ENCODE measurements at places on chromosomes 13 and 19.
A peak's percentile ranks its signal among the peaks of the same experiment; 100 is the strongest.

- DNase-seq, result no peak
Measured at GRCh38 chr13:31530922-31531321, 208.4 kb upstream of the RXFP2 start.

DNA sequence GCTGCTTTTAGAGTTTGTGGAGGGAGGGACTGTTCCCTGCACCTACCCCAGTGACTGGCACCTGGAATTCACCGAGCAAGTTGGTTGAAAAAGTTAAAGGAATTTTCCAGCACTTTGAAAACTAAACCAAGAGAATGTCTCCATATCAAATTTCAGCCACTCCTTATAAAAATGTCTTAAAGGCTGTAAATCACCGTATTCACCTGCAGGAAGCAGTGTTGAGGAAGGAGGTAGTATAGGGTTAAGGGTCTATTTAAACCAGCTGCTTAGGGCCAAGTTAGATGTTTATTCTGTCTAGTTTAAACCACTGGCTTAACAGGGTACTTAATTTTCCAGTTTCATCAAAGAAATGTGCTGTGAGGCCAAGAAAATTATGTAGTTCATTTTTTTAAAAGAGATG lies 3.8 kb upstream of the RAB20 start:
- DNase-seq, result peak; percentile 52

GRCh38 chr19:485077-485476 lies 11.2 kb upstream of the MADCAM1 start:
- no peak for DNase-seq

GRCh38 chr13:48949566-48950500 lies 25.9 kb upstream of the FNDC3A start:
- no peak for DNase-seq

DNA sequence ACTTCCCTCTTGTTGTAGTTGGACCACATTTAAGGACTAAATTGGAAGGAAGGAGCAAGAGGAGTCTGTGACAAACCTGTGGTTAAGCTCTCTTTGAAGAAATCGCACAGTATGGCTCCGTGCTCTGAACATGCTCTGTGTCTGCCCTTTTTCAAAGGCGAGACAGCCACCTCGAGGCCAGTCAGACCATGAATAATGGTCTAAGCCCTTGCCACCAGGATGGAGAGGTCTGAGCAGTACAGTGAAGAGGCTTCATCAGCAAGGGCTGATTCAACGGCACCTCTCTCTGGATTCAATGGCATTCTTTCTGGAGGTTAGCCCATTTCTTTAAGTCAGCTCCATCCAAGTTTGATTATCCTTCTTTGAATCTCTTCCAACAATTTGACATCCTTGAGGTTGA lies 30.9 kb downstream of the FAM216B start:
- peak; percentile 51 for DNase-seq

DNA sequence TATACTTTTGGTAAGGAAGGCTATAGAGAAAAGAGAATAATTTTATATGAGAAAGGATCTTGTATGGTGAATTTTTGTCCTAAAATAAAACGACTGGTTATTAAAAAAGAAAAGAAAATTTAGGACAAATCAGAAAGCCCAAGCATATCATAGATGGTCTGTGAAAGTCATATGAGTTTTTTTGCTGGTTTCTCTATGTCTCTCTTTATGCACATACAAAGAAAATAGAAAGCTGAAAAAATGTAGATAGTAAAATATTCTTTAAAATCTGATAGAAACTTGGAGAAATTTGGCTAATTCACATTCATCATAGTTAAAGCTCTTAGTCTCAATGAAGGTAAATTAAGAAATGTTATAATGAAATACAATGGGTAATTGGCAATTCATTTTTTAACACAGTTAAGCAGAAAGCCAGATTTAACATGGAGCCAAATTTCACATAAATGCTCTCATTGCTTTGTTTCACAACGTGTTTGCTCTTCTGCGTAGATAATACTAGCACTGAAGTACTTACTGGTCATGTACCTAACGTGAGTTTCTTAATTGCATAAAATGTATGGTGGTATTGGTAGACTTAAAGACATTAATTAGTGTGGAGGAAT lies 621.5 kb upstream of the ATXN8OS start:
- DNase-seq, result no peak

DNA sequence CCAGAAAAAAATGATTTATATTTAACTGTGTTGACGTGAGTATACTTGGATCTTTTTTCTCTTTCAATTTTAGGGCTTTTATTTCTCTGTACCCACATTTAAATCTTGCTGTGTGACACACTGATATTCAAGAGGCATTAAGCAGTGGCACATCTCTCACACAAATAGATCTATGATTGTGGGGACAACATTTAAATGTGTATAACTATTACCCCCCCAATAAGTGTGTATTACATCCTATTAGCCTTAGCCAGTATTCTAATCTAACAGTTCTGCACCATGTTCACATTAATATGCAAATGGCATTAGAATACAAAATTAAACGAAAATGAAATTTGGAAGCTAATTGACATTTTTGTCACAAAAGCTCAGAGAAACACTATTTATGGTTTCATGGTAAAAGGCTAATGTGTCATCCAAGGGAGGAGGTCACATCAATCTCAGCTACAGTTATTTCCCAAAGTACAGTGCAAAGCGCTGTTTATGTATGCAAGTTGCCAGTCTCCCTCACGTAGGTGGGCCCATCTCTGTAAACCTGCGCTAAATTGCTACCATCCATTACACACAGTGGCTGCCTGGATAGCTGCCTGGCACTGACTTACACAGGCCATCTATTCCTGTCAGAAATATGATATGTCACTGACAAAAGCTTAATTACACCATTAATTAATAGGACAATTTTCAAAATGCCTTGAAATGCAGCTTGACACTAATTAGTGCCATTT lies 984.7 kb upstream of the PCDH9 start:
- no peak for DNase-seq

- no peak for DNase-seq
Measured at GRCh38 chr13:48302871-48303358, 636 bp upstream of the RB1 start.

- no peak for DNase-seq
Measured at GRCh38 chr19:39070888-39071287, 13.3 kb upstream of the ACP7 start.

GRCh38 chr19:54572696-54573311 lies 786 bp upstream of the LILRA2 start:
- DNase-seq, result no peak

- DNase-seq, result no peak
Measured at GRCh38 chr13:110227864-110228643, 78.9 kb downstream of the COL4A1 start.

DNA sequence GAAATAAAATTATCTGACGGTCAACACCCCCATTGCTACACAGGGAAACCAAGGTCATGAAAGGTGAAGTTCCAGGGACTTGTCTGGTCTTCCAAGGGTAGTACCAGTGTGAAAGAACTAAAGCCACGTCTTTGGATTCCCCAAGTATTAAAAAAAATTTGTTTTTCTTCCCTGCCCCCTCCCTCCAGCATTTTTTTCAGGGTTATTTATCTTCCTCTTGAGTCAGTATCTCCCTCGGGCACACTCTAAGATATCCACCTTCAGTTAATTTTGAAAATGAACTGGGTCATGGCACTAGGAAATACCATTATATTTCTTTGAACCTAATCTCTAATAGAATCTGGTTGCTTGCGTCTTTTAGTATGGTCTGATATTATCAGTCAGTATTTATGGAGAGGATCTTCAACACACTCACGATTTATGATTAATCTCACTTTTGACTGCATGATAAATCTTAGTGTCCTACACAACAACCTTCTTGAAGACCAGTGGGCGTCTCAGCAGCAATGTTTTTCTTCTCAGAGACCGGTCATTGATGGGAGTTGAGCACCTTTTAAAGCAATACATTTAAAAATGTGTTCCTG lies 9.1 kb downstream of the ATP8A2 start:
- no peak for DNase-seq

DNA sequence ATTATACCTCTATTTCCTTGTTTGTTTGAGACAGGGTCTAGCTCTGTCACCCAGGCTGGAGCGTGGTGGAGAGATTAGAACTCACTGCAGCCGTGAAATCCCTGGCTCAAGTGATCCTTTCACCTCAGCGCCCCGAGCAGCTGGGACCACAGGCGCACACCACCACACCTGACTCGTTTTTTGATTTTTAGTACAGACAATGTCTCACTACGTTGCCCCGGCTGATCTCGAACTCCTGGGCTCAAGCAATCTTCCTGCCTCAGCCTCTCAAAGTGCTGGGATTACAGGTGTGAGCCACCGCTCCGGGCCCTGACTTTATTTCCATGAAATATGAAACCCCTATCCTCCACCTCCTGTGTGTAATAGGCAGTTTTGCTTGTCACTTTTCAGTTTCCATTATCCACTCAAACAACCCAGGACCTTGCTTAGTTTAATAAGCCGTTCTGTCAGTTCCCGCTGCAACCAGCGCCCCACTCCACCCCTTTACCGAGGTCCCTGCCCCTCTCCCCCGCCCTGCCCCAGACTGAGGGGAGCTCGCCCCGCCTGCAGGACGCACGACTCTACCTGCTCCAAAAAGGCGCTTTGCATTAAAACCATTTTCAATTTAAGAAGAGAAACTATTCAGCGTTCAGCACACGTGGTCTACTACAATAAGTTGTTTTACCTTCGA lies 16.9 kb downstream of the ZNF816 start:
- DNase-seq, result no peak

- no peak for DNase-seq
Measured at GRCh38 chr13:83549671-83550070, 332.6 kb downstream of the SLITRK1 start.

- no peak for DNase-seq
Measured at GRCh38 chr13:106295971-106296370, 239.5 kb downstream of the EFNB2 start.

DNA sequence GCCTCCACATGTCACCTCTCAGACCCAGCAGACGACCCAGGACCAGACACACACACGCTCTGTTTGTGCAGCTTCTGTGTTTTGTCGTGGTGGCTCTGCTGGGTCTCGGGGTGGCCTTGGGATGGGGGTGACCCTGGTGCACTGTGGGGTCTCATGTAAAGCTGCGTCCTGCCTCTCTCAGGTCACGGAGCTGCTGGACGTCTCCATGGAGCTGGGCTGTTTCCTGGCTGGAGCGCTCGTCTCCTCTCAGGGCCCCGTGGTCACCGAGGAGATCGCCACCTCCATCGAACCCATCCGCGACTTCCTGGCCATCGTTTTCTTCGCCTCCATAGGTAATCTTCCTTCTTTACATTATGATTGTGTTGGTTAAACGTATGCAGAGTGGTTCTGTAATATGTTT lies 45.4 kb upstream of the TFDP1 start:
- no peak for DNase-seq

DNA sequence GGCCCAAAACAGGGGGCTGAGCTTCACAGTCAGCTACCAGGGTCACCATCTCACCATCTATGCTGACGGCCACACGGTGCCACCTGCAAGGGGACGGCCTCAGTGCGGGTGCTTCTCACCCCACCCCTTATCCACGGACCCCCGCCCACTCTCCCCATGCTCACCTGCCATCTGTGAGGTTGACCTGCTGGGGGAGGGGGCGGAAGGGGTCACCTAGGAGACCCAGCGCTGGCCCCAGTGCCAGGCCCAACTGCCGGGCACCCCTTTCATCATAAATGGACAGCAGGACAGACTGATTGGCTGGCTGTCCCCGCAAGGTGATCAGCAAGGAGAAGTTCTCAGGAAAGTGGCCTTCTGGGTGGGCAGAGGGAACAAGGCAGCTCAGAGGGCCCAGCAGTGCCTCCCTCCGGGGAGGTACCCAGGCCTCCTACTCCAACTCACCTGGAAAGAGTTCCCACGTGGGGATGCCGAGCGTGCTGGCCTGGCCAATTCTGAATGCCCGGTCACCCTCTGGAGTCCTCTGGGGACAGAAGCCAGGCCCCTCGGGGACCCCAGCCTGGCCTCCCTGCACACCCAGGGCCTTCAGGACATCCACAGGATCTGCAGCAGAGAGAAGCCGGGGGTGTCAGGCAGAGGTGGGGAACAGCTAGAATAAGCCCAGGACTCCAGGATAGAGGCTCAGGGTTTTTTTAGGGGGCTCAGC lies 4.5 kb downstream of the COL5A3 start:
- DNase-seq, result no peak

DNA sequence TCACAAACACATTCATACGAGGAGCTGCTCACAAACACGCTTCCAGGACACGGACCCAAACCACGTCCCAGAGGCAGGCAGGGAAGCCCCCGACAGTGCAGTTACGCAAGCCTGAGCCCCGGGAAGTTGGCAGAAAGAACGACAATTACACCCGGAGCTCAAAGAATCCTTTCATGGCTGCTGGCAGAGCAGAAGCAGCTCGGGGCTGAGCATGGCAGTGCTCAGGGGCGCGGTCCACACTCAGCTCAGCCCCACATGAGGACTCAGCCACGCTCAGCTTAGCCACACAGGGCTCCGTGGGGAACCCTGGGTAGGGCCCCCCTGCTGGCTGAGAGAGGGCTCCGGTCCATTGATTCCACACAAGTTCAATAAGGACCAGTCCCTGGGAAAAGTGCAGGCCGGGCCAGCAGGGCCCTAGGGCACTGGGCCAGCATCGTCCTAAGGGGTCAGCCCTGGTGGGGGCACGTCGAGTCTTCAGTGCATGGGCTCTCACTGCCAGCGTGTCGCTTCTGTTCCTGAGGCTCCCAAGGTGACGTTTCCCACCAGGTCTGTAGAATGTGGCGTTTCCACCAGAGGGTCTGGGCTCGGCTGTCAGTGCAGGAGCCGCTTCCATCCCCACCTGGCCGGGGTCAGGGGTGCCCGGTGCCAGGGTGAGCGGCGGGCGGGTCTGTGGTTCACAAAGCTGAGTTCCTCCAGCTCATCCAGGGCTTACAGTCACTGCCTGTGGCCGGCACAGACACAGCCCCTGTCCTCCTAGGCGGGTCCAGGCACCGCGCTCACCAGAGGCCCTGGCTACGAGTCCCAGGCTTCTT lies 23.1 kb downstream of the GAS6 start:
- no peak for DNase-seq
